HL-60 (cell line): ENCODE measurements at places on chromosomes 5 and 9.

- DNase-seq = no peak
These were observed 34.9 kb upstream of the FOXI1 start for GRCh38 chr5:170070556-170071412.

- no peak for DNase-seq
These were observed 168.7 kb downstream of the ENC1 start for GRCh38 chr5:74471875-74472274.

GRCh38 chr5:148574167-148574566, 80.2 kb downstream of the HTR4 start:
- no peak for DNase-seq

- DNase-seq = no peak
These were observed 328.8 kb upstream of the BRINP1 start for GRCh38 chr9:119697996-119698395.

GRCh38 chr5:179415291-179416060, 70.2 kb upstream of the ADAMTS2 start:
- no peak for DNase-seq

- DNase-seq = no peak
These were observed 17.4 kb downstream of the MARCHF6 start for GRCh38 chr5:10370931-10371330.

DNA sequence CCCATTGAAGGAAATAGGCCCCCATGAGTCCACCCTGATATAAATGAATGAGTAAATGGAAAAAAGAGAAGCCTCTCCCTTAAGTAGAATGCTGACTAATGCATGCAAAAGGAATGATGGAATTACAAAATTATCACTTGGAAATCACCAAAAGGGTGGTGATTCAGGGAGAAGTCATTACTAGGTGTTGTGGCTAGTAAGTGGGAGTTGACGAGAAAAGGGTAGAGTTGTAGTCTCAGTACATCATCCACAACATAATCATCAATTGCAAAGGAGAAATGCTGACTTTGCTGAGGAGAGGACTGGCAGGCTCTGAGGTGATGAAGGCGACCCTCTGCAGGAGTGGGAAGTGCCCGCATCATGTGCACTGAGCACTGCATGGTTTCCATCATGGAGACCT, 201.5 kb upstream of the S1PR3 start:
- no peak for DNase-seq

- no peak for DNase-seq
These were observed 4.5 kb upstream of the PCA3 start for GRCh38 chr9:76759732-76760131.

- no peak for DNase-seq
These were observed 48.5 kb downstream of the G3BP1 start for GRCh38 chr5:151820271-151820670.

GRCh38 chr9:109512170-109512756, 14.2 kb upstream of the PTPN3 start:
- no peak for DNase-seq

- DNase-seq = no peak
These were observed 12.4 kb downstream of the HNRNPAB start for GRCh38 chr5:178216779-178217178.

DNA sequence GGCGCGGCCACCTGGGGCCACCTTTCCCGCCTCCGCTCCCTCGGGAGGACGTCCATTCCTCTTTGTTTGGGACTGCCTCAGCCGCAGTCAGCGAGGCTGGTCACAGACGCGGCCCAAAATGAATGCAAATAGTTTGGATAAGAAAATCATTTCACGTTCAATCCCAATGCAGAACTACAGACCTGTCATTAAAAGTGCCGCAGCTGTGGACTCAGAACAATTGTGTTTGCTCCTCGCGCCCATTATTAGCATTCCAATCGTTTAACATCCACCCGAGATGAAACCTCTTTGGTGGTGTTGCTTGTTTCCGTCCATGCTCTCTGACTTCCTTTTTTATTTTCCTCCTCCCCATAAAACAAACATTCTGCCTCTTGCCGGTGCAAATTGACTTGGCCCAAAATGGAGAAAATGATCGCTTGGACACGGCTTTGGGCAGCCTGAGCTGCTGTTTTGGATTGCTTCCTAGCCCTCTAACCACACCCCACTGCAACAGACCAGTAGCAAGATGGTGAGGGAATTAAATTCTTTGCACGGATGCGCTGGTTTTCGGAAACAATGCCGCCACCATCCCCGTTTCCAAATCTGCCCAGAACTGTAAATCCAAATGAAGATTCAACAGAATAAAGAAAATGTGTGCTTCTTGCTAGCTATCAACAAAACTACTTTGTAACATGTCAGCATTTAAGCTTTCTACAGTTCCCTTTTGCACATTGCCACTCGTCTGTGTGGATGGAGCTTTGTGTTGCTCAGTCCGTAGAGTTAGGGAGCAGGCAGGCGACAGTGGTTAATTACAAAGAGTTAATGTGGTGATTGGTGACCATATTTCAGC, 784 bp downstream of the NLN start:
- peak; percentile 14 for DNase-seq

DNA sequence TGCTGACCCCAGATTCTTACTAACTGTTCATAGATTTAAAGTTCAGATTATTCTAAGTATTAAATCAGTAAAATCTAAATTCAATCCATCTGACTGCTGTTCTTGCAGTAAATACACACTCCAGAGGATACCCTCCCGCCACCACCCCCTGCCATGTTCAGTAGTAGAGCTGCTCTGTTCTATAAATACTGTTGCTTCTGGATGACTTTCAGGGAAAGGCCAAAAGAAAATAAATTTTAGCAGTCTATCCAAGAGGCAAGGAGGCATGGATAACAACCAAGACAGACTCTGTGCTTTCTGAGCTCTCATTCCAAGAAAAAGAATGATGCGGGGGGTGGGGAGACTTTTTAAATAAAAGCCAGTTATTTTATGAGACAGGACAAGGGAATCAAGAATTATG, 115.1 kb downstream of the ADAMTS6 start:
- no peak for DNase-seq

GRCh38 chr9:34197756-34198711, 19.2 kb downstream of the UBAP1 start:
- DNase-seq = no peak

DNA sequence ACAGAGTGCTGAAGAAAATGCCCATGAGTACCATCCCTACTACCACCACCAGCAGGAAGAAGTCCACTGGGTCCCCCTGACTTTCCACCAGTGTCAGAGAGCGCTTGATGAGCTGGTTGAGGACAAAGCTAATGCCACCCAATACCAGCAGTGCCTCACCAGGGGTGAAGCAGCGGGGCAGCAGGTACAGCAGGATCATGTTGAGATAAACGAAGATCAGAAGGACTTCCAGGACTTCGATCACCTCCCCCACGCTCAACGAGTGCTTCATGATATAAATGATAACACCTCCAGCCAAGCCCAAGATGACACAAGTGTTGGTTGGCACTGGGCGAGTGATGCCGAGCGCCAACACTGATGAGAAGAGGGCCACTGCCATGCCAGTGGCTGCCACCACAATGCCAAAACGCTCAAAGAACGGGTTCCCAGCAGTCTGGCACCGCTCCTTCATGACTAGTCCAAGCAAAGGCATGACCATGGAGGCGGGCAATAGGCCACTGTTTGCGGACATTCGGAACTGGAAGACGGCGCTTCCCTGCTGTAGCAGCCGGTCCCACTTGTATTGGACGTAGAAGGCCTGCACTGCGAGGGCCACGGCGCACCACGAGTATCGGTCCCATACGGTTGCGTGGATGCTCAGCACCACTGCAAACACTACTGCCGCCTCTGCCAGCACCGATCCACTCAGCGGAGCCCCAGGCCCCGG, 679 bp downstream of the DOLK start:
- DNase-seq = no peak

DNA sequence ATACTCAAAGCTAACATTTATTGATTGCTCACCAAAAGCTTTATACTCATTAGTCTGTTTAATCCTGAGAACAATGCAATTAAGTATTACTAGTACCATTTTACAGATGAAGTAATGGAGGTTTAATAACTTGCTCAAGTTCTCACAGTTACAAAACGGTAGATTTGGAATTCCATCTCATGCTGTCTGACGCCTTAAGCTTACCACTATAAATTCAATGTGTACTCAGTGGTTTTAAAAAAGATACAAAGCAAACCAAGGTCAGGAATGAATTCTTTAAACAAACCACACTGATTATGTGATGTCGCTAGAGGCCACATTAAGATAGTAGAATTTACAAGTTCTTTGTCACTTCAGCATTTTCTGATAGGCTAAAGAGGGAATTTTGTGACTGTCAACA, 1.2 kb upstream of the C5orf63 start:
- DNase-seq = no peak

DNA sequence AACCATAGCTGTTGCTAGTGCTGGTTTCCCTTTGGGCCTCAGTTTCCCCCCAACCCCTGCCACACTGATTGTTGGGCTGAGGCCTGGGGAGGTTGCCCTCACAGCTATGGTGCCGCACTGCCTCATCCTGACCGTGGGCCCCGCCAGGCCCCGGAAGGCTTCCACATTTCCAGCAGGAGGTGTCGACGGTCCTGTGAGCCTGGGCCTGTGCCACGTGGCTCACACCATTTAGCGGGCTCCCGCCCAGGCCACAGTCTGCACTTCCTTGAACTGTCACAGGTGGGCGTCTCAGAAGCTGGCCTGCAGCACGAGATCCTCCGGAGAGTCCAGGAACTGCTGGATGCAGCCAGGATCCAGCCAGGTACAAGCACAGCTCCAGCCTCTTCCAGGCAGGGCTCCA, 45.7 kb downstream of the LRSAM1 start:
- DNase-seq = no peak

DNA sequence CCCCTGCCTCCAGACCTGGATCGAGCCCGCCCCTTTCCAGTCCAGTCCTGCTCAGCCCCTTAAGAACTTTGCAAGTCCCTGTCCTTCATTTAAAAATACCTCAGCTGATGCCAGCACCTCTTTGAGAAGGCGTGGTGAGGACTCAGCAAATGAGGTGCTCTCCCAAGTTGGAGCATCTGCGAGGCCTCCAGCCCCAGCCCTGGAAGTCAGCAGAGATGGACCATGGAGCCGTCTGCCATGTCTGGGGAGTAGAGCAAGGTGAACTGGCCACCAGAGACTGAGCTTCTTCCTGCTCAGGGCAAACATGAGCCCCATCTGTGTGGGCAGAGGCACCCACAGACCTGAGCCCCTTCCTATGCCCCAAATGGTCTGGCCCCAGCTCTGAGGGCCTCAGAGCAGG, 71.5 kb downstream of the UBE2QL1 start:
- no peak for DNase-seq

DNA sequence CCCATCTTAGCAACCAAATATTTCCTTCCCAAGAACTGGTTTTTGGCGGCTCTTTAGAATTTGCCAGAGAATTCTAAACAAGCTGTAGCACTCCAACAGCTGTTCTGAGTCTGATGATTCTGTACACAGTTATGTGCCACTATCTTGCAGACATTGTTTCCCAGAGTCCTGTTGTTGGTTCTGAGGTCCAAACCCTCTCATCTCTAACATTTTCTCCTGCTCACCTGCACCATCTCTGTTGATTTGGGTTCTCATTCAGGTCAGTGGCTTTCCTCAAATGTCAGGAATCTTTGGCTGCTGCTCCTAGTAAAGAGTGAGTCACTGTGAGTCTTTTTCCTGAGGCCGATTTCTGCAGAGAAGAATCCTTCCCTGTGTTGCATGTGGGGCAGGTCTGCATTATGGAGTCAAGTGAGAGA, 50.0 kb downstream of the CAMSAP1 start:
- DNase-seq = no peak

DNA sequence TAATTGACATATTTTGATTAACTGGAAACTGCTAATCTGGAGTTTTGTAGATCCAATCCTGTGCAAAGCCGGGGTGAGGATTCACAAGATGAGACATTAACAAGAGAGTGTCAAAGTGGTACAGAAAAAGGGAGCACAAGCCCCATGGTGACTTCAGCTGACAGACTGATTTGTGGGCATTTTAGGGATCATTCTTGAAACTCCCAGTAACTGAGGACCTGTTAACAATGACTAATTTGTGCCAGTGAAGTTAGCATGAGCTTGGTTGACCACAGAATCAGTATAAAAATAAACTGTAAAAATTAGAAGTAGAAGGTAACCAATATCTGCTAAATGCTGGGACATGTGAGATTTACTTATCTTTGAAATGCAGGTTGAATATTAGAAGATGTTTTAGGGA, 1578.3 kb downstream of the EFNA5 start:
- DNase-seq = no peak

- DNase-seq = no peak
These were observed 156.2 kb downstream of the PPP2R2B start for GRCh38 chr5:146722361-146722779.

- peak; percentile 55 for DNase-seq
These were observed 5.2 kb downstream of the SLC31A2 start for GRCh38 chr9:113155911-113156588.

- DNase-seq = no peak
These were observed 39.7 kb downstream of the ZNF366 start for GRCh38 chr5:72467461-72467860.

DNA sequence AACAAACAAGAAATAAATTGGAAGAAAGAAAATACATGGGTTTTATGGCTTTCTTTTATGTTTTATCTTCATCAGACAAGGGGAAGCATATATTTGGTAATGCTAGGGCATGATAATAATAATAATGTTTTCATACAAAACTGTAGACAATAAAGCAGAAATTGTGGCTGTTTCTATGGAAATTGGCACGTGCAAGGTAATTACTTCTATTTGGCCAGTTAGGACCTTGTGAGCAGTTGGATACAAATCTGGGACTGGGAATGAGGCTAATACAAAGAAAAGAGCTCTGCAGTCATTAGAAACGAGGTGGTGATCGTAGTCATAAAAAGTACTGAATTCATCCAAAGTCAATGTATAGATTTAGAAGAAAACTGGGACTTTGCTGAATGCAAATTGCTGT, 233.6 kb downstream of the EFNA5 start:
- DNase-seq = no peak

DNA sequence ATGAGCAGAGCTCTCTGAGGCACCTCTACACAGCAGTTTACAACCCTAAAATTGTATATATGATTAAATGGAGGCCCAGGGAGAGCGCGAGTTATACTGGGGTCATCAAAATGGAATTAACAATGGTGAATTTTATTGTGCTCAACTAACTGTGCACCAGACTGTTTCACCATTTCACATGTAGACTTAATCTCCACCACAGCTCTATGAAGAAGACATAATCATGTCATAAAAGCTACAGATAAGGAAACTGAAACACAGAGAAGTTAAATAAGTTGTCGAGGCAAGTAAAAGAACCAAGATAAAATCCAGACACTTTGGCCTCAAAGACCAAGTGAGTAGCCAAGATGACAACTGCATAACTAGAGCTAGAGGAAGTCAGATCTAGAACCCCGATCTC, 1.5 kb downstream of the SH3TC2 start:
- DNase-seq = no peak

DNA sequence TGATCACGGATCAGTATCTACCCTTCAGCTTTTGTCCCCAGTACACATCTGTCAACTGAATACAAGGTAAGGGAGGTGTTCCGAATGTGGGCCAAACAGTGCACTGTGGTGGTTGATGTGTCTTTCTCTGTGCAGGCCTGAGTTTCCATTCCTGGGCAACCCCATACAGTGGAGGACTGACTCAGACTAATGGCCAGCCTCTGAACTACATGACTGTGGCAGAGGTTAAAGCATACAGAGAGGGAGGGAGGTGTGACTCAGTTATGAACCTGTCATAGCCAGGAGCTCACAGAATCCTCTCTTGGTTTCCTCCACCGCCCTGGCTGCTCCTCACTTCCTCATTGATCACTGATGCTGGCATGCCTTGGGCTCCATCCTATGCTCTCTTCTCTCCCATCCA, 136.4 kb upstream of the TAS2R1 start:
- DNase-seq = no peak
